ENCODE measurements at places on chromosomes 7 and 10.

- no peak overlapping the region for H3K27ac ChIP-seq
- no peak overlapping the region for H3K4me3 ChIP-seq
- H3K36me3 ChIP-seq: peaks cover 20% of the 10 kb centered on the region
- no peaks in the 10 kb centered on the region for H3K4me1 ChIP-seq
- no peak for DNase-seq
Measured at GRCh38 chr10:103089493-103089892, 103.6 kb downstream of the NT5C2 start.

DNA sequence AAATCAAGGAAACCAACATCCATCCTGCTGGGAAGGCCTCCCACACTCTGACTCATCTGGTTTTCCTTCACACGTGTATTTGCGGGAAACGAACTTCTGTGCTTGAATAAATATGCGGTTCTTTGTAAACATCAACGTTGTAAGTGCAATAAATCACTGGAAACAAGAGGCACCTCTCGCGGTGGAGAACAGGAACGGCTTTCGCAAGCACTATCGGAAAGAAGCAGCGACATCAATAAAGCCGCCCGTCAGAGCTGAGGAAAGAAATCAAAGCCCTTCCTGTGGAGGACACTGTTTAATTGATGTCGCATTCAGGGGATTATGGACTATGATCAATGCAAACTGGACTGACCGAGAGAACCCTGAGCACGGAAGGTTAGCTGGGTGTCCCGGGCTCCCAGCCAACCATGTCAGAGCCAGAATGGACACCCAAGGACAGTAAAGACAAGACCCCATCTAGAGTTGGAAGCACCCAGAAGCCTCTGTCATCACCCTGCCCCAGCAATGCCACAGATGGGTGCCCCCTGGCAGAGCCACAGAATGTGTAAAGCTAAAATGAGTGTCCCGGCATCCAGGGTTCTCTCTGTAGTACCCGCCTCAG lies 37.6 kb downstream of the OAT start:
- H3K27me3 ChIP-seq: no peaks in the 10 kb centered on the region
- H3K4me3 ChIP-seq: no peak overlapping the region
- DNase-seq: no peak
- H3K27ac ChIP-seq: no peak overlapping the region

DNA sequence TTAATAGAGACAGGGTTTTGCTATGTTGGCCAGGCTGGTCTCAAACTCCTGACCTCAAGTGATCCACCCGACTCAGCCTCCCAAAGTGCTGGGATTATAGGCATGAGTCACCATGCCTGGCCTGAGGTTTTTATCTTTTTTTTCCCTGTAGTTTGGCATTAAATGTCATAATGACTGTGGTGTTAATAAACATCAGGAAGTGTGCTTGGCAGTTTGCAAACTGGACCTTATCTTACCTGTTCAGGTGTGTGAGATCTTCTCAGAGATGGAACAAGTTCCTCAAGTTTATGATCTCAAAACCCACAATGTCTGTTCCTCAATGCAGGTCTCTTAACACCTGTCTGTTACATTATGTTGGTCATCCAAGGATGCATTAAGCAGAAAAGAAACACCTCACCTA lies 80.0 kb downstream of the ARID5B start:
- H3K4me3 ChIP-seq: no peak overlapping the region
- peak overlapping the region; percentile 60 for H3K27ac ChIP-seq
- H3K27me3 ChIP-seq: no peaks in the 10 kb centered on the region
- H3K36me3 ChIP-seq: no peaks in the 10 kb centered on the region

DNA sequence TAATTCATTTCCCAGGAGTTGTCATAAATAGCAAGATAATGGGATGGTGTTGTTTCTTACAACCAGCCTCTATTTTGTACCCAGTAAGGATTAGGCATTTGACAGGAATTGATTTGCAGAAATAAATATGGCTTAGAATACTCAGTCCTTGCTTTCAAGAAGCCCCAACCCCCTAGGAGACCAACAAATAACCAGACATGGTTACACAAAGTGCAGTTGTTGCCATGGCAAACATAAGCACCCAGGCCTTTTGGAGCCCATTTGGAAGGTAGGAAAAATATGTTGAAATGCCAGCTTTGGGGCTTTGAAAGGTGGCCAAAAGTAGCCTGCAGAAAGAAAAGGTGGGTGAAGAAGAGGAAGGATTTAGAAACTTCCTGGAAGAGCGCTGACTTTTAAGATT lies 397.5 kb downstream of the CDC14C start:
- H3K36me3 ChIP-seq: no peaks in the 10 kb centered on the region
- H3K27ac ChIP-seq: no peak overlapping the region
- DNase-seq: no peak
- H3K27me3 ChIP-seq: no peaks in the 10 kb centered on the region
- no peak overlapping the region for H3K4me3 ChIP-seq

DNA sequence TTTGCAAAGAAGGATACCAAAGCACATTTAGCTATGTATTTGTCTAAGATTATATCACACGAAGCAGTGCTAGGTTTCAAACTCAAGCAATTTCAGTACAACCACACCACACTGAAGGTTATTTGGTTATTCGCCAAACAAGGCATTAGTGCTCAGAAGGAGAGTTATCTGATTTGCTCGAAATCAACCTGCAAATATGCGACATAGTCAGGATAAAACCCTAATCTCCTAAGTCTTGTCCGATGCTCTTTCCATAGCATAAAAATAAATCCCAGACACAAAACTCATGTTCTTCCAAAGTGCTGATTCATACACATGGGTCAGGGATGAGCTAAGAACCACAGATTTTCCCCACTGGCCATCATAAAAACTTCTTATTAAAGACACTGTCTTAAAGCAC lies 1288.0 kb upstream of the SORCS1 start:
- H3K27me3 ChIP-seq: no peaks in the 10 kb centered on the region
- no peaks in the 10 kb centered on the region for H3K4me1 ChIP-seq
- no peak overlapping the region for H3K4me3 ChIP-seq
- no peak for DNase-seq
- H3K36me3 ChIP-seq: no peaks in the 10 kb centered on the region

DNA sequence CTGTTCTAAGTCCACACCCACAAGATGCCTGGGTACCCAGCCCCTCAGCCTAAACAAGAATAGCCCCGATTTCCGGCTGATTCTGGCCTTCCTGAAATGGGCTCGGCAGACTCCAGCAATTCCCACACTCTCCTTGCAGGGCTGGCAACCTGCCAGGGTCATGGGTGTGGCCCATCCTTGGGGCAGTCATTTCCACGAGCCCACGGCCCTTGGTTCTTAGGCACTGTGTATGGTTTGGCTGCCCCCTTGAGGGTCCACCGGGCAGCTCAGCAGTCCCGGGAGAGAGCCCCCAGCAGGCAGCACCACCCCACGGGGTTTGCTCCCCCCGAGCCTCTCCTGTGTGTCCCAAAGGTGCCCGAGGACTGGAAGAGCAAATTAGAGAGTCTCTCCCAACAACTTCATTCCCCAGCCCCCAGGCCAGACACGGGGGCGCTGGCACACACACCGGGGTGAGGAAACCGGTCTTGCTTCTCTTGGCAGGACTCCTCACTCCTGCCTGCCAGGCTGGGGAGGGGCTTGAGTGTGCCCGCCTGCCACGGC lies 142.2 kb downstream of the EMX2 start:
- H3K27ac ChIP-seq: no peak overlapping the region
- no peaks in the 10 kb centered on the region for H3K36me3 ChIP-seq
- no peak overlapping the region for H3K4me3 ChIP-seq
- DNase-seq: no peak
- H3K4me1 ChIP-seq: no peaks in the 10 kb centered on the region
